Activated CD4-positive, alpha-beta memory T cell treated with anti-CD3 and anti-CD28 coated beads for 36 hours (primary cell): ENCODE measurements at places on chromosomes 7 and 10. TPM values are rescaled to one million over a fixed set of nuclear protein-coding genes. Genes with fewer than 3 reads are reported as not detected.

DNA sequence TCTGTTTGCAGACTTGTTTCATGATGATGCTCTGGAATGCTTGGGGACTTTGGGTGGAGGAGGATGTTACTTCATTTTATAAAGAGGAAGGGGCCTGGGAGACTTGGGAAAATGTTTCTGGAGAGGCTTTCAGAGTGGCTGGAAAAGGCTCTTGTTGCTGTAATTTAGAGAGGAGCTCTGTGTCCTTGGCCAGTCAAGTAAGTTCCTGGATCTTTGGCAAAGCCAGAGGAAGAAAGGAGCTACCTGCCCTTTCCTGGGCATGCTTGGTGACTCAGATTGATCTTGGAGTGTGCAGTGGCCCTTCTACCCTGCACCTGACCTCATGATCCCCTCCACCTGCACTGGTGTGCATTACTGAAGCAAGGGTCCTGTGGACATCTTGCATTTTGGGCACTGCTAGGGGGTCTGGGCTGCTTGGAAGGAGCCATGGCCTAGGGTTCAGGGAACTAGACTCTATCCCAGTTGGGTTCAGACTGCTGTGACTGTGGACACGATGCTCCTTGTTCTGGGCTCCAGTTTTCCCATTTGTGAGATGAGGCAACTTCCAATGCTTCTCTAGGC, 56.1 kb downstream of the ADCYAP1R1 start:
- H3K27ac ChIP-seq, result no peak overlapping the region
- no peaks in the 10 kb centered on the region for H3K4me1 ChIP-seq
- no peaks in the 10 kb centered on the region for H3K36me3 ChIP-seq
- DNase-seq, result no peak
- no peak overlapping the region for H3K4me3 ChIP-seq
- no peaks in the 10 kb centered on the region for H3K27me3 ChIP-seq

- peaks cover 83% of the 10 kb centered on the region for H3K4me1 ChIP-seq
- DNase-seq, result no peak
- H3K27me3 ChIP-seq, result no peaks in the 10 kb centered on the region
- peak overlapping the region; percentile 54 for H3K27ac ChIP-seq
- no peak overlapping the region for H3K4me3 ChIP-seq
- peaks cover 1% of the 10 kb centered on the region for H3K36me3 ChIP-seq
Measured at GRCh38 chr10:110036640-110037039, 28.9 kb downstream of the ADD3 start.

DNA sequence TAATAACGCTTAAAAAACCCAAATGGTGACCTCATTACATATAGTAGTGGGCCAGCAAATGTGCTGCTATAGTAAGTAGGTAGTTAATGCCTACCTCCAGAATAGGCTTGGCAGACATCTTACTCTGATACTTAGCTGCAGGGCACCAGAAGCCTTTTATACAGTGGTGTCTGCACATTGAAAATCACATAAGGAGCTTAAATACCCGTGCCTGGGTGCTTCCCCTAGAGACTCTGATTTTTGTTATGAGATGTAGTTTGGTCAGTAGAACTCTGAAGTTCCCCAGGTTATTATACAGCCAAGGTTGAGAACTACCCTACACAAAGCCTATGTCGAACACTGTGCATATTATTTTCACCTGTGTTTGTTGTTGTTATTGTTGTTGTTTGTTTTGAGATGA, 47.2 kb downstream of the ANKIB1 start:
- H3K36me3 ChIP-seq, result peaks cover 8% of the 10 kb centered on the region
- DNase-seq, result no peak
- peaks cover 32% of the 10 kb centered on the region for H3K4me1 ChIP-seq
- H3K27me3 ChIP-seq, result no peaks in the 10 kb centered on the region
- no peak overlapping the region for H3K4me3 ChIP-seq
- no peak overlapping the region for H3K27ac ChIP-seq

DNA sequence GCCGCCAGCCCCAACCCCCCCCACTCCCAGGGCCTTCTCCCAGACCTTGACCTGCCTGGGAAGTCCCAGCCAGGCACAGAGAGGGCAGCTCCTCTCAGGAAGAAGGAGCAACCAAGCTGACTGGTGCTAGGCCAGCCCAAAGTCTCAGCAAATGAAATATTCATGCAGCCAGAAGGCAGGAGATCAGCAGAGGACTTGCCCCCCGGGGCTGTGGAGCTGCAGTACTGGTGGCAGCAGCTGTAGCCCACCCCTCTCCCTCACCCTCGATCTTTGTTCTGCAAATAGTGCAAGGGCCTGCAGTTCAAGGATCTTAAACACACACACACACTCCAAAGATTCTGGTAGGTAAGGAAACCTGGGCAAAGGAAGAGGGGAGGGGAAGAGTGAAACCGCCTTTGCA, 3.5 kb upstream of the SRRM3 start:
- DNase-seq, result no peak
- H3K27me3 ChIP-seq, result peaks cover 7% of the 10 kb centered on the region

- H3K27me3 ChIP-seq, result no peaks in the 10 kb centered on the region
- no peak overlapping the region for H3K4me3 ChIP-seq
- H3K36me3 ChIP-seq, result no peaks in the 10 kb centered on the region
- no peak overlapping the region for H3K27ac ChIP-seq
- no peak for DNase-seq
Measured at GRCh38 chr10:119278126-119278709, 70.8 kb downstream of the GRK5 start.

DNA sequence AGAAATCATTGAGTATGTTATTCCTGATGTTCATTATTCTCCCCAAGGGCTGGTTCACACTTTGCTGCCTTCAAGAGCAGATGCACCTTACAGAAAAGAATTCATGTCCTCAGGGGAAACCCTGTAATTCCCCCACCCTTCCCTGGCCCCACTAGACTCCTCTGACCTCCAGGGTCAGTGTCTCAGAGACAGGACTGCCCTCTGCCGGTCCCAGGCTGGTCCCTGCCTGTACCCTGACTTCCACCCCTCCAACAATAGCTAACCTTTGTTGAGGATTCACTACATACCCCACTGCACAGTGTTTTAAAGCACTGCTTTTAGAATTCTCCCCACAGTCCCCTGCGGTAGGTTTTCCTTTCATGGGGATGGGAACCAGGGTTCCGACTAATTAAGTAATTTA, 4.4 kb upstream of the SEPHS1 start:
- H3K27me3 ChIP-seq, result no peaks in the 10 kb centered on the region
- peaks cover 1% of the 10 kb centered on the region for H3K36me3 ChIP-seq

GRCh38 chr7:11457419-11457818, 374.6 kb downstream of the THSD7A start:
- no peaks in the 10 kb centered on the region for H3K27me3 ChIP-seq
- no peak for DNase-seq
- no peaks in the 10 kb centered on the region for H3K36me3 ChIP-seq
- no peak overlapping the region for H3K27ac ChIP-seq
- no peaks in the 10 kb centered on the region for H3K4me1 ChIP-seq

- DNase-seq, result no peak
- no peak overlapping the region for H3K4me3 ChIP-seq
- peaks cover 14% of the 10 kb centered on the region for H3K4me1 ChIP-seq
- no peaks in the 10 kb centered on the region for H3K36me3 ChIP-seq
Measured at GRCh38 chr7:28182071-28182471, 1.5 kb upstream of the JAZF1 start.

GRCh38 chr7:134431815-134432214, 27.1 kb downstream of the AKR1B1 start:
- H3K4me1 ChIP-seq, result peaks cover 13% of the 10 kb centered on the region
- DNase-seq, result no peak
- H3K36me3 ChIP-seq, result no peaks in the 10 kb centered on the region
- no peak overlapping the region for H3K27ac ChIP-seq
- peak overlapping the region; percentile 70 for H3K4me3 ChIP-seq
- H3K27me3 ChIP-seq, result no peaks in the 10 kb centered on the region

DNA sequence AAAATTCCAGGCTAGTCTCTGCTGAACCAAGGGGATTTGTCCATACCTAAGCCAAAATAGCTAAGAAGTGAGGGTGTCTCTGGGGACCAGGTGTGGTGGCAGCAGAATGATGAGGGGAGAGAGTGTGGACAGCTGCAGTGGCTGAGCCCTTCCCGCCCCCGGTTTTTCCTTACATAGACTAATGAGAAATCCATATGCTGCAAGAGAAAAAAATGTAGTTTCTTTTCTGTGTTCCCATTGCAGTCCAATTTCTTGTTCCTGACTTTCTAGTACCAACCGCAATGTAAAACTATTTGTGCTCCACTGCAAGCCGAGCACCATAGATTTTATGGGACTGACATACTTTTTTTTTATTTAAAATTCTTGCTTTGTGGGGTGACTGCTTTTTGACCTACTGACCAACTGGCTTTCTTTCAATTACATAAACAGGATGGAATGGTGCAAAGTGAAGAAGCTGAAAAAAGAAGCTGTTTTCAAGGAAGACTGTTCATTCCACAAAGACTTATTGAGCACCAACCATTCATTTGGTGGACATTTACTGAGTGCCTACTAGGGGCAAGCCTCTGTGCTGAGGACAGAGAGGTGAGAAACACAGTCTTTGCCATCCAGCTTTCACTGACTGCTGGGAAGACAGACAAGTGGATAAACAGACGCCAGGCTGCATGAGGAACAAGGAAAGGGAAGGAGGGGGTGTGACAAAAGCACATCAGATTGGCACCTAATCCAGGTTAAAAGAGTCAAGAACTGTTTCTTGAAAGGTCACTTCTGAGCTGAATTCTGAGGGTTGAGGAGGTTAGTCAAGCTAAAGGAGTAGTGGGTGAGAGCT, 9.8 kb downstream of the CEP41 start:
- H3K27me3 ChIP-seq, result no peaks in the 10 kb centered on the region
- H3K4me3 ChIP-seq, result no peak overlapping the region
- no peak overlapping the region for H3K27ac ChIP-seq

DNA sequence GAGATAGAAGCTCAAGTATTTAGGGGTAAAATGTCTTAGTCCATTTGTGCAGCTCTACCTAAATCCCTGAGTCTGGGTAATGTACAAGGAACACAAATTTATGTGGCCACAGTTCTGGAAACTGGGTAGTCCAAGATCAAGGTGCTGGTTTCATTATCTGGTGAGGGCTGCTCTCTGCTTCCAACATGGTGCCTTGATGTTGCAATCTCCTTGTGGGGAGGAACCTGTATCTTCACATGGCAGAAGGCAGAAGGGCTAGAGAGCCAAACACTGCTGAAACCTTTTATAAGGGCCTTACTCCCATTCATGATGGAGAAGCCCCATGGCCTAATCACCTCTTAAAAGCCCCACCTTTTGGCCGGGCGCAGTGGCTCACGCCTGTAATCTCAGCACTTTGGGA, 8.7 kb upstream of the BAZ1B start:
- no peak overlapping the region for H3K27ac ChIP-seq
- peaks cover 4% of the 10 kb centered on the region for H3K36me3 ChIP-seq
- H3K27me3 ChIP-seq, result no peaks in the 10 kb centered on the region

DNA sequence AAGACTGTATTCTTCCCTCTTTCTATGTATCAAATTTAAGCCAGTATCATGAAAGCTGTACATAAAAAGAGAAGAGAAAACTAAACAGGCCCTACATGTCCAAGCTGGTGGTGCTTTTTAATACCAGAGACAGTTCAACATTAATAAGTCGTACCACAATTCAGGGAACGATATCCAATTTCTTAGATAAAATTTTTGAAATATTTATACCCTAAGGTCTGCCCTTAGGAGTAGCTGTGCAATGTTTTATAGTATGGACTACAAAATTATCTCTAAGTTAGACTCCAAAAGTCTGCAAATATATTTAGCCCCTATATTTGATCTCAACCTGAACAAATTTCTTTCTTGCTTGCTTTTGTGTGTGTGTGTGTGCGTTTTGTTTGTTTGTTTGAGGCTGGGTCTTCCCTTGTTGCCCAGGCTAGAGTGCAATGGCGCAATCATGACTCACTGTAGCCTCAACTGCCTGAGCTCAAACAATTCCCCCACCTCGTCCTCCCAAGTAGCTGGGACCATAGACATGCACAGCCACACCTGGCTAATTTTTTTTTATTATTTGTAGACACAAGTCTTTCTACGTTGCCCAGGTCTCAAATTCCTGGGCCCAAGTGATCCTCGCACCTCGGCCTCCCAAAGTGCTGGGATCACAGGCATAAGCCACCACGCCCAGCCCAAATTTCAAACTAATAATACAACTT, 13.2 kb downstream of the ARHGAP19 start:
- DNase-seq, result no peak
- no peak overlapping the region for H3K27ac ChIP-seq
- no peaks in the 10 kb centered on the region for H3K36me3 ChIP-seq
- peaks cover 26% of the 10 kb centered on the region for H3K4me1 ChIP-seq
- no peaks in the 10 kb centered on the region for H3K27me3 ChIP-seq

KDM7A gene
- 23.4 TPM for total RNA-seq

PAPOLB gene
- total RNA-seq, result not detected

OPN1SW gene
- not detected for total RNA-seq

LRRC18 gene
- total RNA-seq, result not detected

HTRA1 gene
- total RNA-seq, result not detected

ADO gene
- total RNA-seq, result 26.7 TPM

PRR15 gene
- total RNA-seq, result not detected
